Left ventricle myocardium inferior (tissue), 1 donor: ENCODE measurements at places on chromosomes 1 and 21.

GRCh38 chr1:38006008-38006828 is 904 bp upstream of the FHL3 start:
- peak; percentile 74 for DNase-seq

- no peak for DNase-seq
Measured at GRCh38 chr1:208167261-208167869, 76.8 kb downstream of the PLXNA2 start.

DNA sequence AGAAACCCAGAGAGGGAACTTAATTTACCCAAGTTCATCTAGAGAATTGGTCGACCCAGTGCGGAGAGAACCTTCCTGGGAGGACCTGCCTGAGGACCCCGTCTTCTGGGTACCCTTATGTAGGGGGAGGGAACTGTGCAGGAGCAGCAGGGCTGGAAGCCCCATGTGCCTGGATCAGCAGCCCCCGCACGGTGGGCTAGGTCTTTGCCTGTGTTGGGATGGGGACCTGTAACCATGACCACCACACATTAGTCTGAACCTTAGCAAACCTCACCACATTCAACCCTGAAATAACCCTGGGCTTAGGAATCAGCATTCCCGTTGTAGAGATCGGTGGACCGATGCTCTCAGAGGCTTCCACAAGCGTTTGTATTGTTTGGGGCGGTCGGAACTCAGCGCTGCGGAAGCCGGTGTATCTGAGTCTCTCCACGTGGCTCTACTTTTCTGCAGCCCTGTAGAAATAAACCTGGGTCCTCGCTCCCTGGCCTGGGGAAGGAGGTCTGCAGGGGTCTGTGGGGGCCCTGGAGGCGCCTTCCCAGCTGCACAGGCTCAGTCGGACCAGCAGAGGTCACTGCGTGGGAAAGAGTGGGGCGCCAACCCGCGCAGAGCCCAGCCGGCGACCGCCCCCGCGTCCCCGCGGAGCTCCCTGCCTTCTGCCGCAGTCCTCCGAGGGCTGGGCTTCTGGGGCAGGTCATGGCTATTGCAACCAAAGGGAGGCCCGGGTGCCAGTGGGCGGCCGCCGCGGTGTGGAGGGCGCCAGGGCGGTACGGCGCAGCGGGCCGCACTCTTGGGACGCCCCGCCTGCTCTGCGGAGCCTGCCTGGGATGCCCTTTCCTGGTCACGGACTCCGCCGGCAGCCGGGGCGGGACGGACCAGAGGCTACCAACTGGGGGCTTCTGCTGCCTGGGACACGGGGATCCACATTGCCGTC is 36.2 kb upstream of the KCNA10 start:
- peak; percentile 54 for DNase-seq

- DNase-seq, result peak; percentile 18
Measured at GRCh38 chr21:43925609-43926008, 60.6 kb downstream of the AGPAT3 start.

- DNase-seq, result no peak
Measured at GRCh38 chr1:87174724-87175245, 153.9 kb upstream of the LMO4 start.

DNA sequence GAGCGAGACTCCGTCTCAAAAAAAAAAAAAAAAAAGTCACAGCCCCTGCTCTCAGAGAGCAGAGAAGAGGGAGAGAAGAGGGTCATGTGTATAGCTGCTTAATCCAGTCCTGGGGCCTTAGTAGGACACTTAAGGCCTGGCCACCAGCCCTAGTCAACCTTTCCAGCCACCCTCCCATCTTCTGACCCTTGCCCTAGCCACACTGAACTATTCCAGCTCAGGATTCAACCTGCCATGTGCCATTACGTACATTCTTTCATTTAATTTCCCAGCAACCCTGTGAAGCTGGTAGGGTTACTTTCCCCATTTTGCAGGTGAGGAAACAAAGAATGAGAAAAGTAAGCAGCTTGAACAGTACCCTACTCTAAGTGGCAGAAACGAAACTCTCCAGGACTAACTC is 9.0 kb downstream of the FOXO6 start:
- no peak for DNase-seq

- DNase-seq, result no peak
Measured at GRCh38 chr1:67921725-67922489, 88.6 kb upstream of the GNG12 start.

- DNase-seq, result no peak
Measured at GRCh38 chr1:238370599-238370998, 479.9 kb upstream of the ZP4 start.

- no peak for DNase-seq
Measured at GRCh38 chr1:116873680-116874271, 35.9 kb upstream of the PTGFRN start.

GRCh38 chr1:20729155-20729931 is 3.2 kb downstream of the SH2D5 start:
- no peak for DNase-seq

- peak; percentile 86 for DNase-seq
Measured at GRCh38 chr1:153749408-153750005, 21.7 kb downstream of the INTS3 start.

GRCh38 chr1:19044975-19045831 is 88.7 kb upstream of the IFFO2 start:
- no peak for DNase-seq

- DNase-seq, result no peak
Measured at GRCh38 chr1:234564035-234565029, 45.6 kb downstream of the IRF2BP2 start.
